Stimulated activated CD4-positive, alpha-beta T cell treated with anti-CD3 and anti-CD28 coated beads, Interleukin-12 subunit alpha, Interleukin-12 subunit beta, amount 100 ng/mL, for 48 hours (primary cell): ENCODE measurements at places on chromosomes 4 and X.

- no peak for DNase-seq
These were observed 230.8 kb upstream of the ANKRD50 start for GRCh38 chr4:124943145-124943889.

DNA sequence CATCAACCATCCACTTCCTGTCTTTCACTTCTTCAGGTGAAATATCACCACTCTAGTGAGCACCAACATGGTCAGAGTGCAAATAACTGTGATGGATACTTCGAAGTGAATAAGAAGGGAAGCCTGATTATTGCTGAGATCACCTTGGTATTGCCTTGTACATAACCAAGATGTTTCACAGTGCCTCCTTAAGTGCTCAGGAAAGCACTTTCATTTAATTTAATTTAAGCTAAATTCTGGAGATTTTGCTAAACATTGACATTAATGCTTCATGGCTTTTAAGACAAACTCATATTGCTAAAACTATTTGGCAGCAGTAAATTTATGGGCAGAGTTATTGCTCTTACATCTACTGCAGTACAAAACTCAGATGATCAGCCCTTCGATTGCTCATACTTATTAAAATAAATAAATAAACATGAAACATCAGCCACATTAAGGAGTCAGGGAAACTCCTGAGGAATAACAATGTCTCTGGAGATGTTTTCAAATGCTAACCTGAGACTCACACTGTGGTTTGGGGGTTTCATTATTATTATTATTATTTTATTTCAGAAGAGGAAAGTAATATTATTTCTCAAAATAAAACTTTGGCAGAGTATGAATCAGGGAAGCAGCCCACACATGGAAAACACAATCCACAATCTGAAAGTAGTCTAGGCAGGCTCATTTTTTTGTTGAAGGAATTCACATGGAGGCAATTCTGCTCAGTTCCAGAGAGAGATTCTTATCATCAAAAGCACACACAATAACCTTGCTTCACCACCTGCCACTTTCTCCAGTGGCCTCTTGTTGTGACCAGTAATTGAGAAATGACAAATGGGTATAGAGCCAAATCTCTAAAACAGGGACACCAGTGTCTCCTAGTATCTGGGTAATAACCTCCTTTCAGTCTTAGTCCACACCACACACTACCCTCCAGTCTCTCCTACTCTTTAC, 344.2 kb downstream of the MAPK10 start:
- no peak for DNase-seq

DNA sequence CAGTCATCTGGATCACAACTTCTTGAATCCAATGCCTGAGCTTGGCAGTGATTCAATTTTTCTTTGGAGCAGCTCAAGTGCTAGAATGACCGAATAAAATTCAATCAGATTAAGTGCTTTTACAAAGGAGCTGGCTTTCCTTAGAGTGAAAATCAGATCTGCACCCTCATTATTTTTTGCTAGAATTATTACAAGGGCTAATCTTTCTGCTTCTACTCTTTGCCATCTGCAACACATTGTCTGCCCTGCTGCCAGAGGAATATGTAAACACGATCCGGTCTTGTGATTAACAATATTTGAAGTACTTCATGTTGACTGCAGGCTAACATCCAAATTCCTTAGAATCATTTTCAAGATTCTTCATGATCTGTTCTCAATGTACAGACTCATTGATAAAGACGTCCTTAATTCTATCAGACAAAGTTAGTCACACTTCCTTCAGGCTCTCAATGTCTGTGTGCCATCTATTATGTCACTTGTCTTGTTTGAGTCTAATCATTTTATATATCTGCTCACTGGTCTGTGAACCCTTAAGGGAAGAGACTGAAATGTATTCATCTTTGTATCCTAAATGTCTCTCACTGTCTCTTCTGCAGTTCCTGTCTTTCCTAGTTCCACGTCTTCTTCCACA, 531.2 kb downstream of the GALNTL6 start:
- no peak for DNase-seq

DNA sequence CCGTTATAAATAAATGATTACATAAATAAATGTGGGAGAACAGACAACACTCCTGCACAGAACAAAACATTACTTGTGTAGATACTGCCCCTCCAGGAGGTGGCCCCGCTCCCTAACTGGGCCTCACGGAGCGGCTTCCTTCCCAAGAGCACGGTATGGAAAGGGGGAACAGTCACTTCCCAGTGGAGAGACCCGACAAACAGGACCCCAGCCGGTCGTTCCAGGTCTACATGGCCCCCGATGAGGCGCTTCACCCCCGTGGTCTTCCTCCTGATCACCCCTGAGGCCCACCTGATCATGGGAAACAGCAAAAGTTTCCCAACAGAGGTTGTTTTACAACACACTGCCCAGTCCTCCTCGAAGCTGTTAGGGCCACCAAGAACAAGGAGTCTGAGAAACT, 6.6 kb upstream of the SLC6A8 start:
- no peak for DNase-seq

GRCh38 chr4:175770555-175770954, 41.5 kb downstream of the GPM6A start:
- no peak for DNase-seq
